Stimulated activated CD4-positive, alpha-beta T cell treated with anti-CD3 and anti-CD28 coated beads, Interleukin-4, amount 100 ng/mL, for 4 hours (primary cell): ENCODE measurements at places on chromosomes 7 and 10.

GRCh38 chr10:93259126-93259525, 185.4 kb downstream of the CYP26A1 start:
- no peak for DNase-seq

DNA sequence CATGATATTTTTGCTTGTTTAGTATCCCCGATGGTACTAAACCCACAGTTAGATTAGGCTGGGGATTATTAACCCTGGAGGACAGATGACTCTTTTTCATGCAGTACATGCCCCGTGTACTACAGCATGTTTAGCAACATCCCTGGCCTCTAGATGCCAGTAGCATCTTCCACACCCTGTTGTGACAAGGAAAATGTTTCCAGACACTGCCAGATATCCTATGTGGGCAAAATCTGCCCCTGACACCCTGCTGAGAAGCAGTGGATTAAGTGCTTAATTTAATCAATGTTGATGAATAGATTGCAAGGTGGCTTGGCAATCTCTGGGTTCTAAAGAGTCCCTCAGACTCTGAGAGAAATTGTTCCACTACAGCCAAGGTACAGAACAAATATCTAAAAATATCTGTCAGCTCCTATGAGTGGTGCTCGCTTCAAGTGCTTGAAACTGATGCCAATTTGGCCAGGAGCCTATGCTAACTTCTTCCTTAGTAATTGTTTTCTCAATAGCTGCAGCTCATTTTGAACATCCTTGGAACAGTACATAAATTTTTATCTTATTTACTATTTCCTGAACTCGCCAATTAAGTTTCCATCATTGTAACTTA, 247.0 kb downstream of the SORCS1 start:
- DNase-seq, result no peak

- no peak for DNase-seq
These were observed 22.3 kb upstream of the XPNPEP1 start for GRCh38 chr10:109945473-109946177.

DNA sequence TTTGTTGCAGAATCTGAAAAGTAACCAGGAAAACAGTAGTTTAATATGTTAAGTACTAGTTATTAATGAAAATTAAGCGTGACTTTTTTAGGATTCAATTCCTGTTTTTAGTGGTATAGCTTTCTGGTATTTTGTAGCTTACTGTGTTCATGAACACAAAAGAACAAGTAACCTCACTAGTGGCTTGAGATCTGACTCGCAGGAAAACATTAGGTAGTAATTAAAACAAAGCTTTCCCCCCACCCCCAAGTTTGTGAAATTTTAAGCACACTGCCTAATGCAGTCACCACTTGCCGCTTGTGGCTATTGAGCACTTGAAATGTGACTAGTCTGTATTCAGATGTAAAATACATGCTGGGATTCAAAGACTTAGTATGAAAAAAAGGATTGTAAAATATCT, 102.5 kb upstream of the RPA3 start:
- no peak for DNase-seq

DNA sequence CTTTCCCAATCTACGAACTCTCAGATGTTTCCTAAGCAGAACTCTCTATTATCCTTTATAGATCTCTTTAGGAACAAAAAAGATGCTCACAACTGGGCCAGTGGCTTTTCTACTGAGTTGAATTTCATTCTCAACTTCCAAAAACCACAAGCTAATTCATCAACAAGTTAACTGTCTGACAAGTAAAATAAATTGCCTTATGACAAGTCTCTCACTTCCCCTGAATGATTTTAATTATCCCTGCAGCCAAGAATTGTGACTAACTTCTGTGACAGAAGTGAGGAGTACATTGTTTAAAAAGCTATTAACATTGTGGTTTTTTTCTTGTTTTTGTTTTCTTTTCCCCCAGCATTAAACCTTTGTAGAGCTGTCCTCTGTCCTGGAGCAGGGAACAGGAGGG, 343.1 kb downstream of the HPSE2 start:
- DNase-seq, result no peak

DNA sequence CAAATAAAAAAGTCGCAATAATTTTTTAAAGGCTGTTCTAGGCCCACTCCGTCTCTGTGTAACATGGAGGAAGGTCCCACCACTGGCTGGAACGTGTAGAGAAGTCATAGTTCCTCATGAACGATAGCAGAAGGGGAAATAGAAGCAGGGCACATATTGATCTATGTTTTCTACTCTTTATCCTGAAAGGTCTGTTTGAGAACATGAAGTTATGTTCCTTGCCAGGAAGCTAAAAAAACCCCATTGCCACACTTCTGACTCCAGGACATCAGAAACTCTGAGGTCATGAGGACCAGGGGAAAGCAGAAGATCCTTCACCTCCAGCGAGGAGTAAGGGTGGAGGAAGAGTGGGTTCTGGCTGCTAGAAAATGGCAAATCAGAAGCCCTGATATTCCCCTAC, 10.8 kb downstream of the ANKRD22 start:
- no peak for DNase-seq

DNA sequence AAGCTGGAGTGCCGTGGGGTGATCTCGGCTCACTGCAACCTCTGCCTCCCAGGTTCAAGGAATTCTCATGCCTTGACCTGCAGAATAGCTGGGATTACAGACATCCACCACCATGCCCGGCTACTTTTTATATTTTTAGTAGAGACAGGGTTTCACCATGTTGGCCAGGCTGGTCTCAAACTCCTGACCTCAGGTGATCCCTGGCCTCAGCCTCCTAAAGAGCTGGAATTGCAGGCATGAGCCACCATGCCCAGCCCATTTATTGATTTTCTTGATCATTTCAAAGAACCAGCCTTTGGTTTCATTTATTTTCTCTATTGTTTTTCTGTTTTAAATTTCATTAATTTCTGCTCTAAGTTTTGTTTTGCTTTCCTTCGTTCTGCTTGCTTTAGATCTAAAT, 50.3 kb downstream of the GUSB start:
- DNase-seq, result no peak

- no peak for DNase-seq
These were observed 64.5 kb downstream of the ST7 start for GRCh38 chr7:117017702-117018266.

DNA sequence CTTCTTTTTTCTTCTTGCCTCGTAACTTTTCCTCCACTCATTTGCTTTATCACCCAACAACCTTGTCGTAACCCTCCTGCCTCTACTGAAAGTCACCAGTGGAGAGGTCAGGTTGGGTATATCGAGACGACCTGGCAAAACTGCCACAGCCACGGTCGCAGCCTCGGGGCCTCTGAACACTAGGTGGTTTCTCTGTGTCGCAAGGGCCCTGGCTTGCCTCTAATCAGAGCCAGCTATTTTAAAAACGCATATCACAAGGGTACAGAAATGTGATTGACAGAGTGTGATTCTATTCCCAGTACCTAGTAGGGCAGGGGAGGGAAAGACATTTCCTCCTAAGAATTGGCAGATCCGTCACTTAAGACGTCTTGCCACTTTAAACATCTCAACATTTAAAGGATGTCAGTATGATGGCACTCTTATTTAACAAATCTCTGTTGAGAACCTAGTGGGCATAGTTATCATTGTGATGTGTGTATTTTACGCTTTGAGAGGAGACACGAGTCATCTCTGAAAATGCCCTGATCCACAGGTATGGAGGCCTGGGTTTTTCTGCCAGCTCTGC, 197.5 kb downstream of the ARHGAP21 start:
- DNase-seq, result no peak

DNA sequence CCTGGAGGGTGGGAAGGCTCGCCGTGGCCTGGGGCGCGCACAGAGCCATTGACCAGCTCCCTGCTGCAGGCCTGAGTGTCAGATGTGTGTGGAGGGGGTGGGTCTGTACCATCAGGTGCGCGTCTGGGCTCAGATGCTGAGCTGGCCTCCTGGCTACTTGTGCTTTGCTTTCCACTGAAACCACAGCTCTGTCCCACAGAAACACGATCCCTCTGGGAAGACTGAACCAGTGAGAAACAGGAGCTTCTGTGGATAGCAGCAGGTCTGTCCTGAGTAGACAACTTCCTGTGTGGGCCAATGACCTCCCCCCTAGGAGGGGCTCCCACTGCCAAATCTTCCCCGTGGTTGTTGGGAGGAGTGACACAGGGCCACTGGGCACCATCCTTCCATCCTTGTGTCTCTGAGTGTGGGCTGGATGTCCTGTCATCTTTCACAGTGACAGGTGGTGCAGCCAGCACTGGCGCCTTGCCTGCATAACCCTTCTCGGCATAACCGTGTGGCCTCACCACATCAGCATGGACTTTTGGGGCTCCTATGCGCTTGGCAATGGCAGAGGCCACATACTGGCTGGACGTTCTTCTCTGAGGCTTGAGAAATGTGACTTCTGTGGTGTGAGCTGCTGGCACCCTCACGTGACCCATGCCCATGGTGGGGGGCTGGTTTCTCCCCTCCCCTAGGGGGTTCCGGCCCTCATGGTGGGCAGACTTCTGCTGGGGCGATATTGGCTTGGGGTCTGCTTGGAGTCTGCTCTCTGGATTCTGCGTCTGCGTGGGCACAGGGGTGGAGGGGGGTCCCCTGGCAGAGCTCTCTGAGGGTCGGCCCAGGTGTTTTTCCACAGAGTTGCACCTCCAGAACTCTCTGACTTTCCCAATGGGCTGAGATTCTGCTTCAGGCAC, 245.5 kb upstream of the GRB10 start:
- DNase-seq, result no peak

DNA sequence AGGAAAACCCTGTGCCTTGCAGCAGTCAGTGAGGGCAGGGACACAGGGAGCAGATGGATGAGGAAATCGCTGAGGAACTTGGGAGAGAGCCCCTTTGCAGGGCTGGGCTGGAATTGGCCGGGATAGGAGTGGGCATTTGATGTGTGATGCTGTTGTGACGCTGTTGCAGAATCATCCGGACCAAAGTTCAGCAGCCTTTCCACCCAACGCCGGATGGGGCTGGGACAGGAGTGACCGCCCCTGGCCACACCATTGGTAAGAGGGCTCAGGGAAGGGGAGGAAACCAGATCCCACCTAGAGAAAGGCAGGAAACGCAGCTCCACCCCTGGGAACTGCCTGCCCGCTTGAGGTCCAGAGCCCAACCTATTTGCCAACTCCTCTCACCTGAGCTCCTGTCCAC, 33.9 kb downstream of the PAX2 start:
- DNase-seq, result no peak

GRCh38 chr7:117895276-117895675, 22.0 kb upstream of the CTTNBP2 start:
- DNase-seq, result no peak

- DNase-seq, result no peak
These were observed 10.3 kb upstream of the PPP2R2D start for GRCh38 chr10:131890276-131891195.

DNA sequence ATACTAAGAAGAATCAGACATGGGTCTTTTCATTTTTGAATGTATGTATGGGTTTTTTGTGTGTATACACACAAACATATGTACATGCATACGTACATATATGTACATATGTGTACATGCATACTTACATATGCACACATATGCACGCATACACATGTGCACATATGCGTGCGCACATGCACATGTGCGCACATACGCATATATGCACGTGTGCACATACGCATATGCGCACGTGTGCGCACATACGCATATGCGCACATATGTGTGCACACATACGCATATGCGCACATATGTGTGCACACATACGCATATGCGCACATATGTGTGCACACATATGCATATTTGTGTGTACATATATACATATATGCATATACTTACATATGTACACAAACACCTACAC, 4.9 kb upstream of the BMPR1A start:
- DNase-seq, result no peak

GRCh38 chr10:97517778-97518300, 19.1 kb downstream of the UBTD1 start:
- no peak for DNase-seq

DNA sequence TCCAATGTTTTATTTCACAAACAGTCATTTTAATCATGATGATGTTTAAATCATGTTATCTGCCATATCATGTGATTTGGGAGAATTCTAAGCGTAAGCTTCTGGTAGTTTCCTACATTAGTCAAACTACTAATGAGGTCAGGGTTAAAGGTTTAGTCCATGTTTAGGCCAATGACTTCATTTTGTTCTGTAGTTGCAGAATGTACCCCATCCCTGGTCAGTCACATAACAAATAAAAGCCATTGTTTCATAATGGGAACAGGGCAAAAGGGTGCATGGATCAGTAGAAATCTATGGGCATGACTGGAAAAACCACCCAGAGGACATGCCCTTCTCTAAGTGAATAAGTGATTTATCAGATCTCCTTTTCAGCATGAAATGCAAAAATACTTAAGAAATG, 138.4 kb upstream of the ABCB5 start:
- no peak for DNase-seq

GRCh38 chr10:79038841-79039201, 29.9 kb upstream of the ZMIZ1 start:
- no peak for DNase-seq

- no peak for DNase-seq
These were observed 89.7 kb downstream of the POLR1F start for GRCh38 chr7:19619122-19619521.

GRCh38 chr7:73701357-73701995, 18.0 kb downstream of the STX1A start:
- DNase-seq, result no peak

DNA sequence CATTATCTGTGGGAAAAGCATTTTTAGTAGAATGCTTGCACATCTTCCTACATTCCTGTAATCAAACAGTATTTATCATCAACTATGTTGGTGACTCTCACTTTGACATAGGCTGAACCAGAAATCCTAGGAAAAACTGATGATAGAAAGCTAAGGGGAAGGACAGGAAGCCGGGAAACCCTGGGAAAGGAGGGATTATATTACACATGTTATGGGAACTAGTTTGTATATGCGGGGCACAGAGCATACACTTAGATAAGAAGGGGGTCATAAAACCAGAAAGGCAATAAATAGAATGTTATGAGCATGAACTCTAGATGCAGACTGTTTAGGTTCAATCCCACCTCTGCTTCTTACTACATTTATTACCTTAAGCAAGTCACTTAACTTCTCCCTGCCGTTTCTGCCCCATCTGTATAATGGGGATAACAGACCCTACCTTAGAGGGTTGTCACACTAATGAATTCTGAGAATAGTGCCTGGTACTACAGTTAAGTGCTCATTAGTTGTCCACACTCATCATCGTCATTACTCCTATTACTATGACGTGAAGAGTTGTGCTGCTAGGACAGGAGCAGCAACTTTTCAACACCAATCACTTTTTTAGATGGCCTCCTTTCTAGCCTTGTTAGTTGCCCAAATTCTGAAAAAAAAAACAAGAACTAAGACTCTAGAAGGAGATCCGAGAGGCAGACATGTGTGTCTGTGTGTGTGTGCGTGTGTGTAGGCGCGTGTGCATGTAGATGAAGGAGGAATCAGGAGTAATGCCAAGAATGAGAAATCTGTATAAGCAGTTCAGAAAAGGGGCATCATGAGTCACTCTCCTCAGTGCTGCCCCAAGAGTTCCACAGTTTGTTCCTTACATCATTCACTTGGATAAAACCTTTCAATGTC, 52.2 kb downstream of the KMT2C start:
- DNase-seq, result no peak

- DNase-seq, result no peak
These were observed 6.3 kb downstream of the C7orf57 start for GRCh38 chr7:48041653-48041970.

DNA sequence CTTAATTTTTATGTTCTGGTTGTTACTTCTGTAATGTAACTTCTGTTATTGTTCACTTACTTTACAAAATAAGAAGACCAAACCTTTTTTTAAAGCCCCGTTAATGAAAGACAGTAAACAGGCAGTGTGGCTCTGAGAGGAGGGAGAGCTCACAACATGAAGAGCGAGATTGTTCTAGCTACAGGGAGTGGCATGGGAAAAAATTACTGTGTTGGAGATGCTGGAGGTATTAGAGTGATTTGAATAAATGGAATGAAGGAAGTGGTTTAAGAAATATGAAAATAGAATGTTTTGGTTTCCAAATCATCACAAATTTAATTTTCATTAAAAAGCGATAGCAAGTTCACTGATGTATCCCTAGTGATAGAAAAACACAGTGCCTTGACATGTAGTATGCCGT, 31.8 kb downstream of the REEP3 start:
- DNase-seq, result no peak
